ENCODE measurements at places on chromosomes 12 and 14. TPM values are rescaled to one million over a fixed set of nuclear protein-coding genes. Genes with fewer than 3 reads are reported as not detected.

DNA sequence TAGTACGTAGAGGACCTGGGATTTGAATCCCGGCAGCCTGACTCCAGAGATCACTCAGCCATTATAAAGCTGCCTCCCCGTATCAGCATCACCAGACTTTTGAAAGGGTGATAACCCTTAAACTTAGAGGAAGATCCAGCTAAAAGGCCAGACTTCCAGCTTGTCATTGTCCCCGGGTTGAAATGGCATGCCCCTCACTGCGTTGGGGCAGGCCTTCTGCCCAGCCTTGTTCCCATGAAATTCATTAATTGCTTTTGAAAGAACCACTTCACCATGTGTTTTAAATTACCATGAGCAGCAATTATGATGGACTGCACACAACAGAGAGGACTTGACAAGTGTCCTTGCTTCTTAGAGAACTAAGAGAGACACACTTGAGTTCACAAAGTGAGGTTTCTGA lies 269.6 kb upstream of the CRY1 start:
- no peak for DNase-seq
- H3K4me1 ChIP-seq, result no peaks in the 10 kb centered on the region
- no peaks in the 10 kb centered on the region for H3K36me3 ChIP-seq
- H3K27me3 ChIP-seq, result no peaks in the 10 kb centered on the region
- H3K4me3 ChIP-seq, result no peak overlapping the region

GRCh38 chr12:62291864-62292760 lies 31.9 kb downstream of the USP15 start:
- no peak for DNase-seq
- H3K27me3 ChIP-seq, result no peaks in the 10 kb centered on the region
- peaks cover 76% of the 10 kb centered on the region for H3K4me1 ChIP-seq

DNA sequence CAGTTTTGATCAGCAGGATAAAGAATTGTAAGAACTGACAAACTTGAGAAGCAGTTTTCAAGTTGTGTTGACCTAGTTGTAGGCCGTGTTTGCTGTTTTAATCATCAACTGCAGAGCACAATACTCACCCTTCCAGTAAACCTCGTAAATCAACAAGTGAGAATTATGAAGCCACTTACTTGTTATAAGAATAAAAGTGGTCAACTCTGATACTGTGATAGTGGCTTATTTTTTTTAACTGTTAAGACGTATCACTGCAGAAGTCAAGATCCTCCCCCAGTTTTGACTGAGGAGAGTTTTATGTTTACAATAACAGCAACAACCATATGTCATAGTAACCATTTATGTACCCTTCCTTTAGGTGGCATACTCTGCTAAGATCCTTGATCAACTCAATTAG lies 100.8 kb upstream of the DACT1 start:
- H3K27me3 ChIP-seq, result no peaks in the 10 kb centered on the region
- no peak overlapping the region for H3K4me3 ChIP-seq
- no peak overlapping the region for H3K27ac ChIP-seq
- no peaks in the 10 kb centered on the region for H3K4me1 ChIP-seq
- no peak for DNase-seq
- H3K36me3 ChIP-seq, result no peaks in the 10 kb centered on the region

AQP2 gene
- polyA plus RNA-seq, result not detected

DNA sequence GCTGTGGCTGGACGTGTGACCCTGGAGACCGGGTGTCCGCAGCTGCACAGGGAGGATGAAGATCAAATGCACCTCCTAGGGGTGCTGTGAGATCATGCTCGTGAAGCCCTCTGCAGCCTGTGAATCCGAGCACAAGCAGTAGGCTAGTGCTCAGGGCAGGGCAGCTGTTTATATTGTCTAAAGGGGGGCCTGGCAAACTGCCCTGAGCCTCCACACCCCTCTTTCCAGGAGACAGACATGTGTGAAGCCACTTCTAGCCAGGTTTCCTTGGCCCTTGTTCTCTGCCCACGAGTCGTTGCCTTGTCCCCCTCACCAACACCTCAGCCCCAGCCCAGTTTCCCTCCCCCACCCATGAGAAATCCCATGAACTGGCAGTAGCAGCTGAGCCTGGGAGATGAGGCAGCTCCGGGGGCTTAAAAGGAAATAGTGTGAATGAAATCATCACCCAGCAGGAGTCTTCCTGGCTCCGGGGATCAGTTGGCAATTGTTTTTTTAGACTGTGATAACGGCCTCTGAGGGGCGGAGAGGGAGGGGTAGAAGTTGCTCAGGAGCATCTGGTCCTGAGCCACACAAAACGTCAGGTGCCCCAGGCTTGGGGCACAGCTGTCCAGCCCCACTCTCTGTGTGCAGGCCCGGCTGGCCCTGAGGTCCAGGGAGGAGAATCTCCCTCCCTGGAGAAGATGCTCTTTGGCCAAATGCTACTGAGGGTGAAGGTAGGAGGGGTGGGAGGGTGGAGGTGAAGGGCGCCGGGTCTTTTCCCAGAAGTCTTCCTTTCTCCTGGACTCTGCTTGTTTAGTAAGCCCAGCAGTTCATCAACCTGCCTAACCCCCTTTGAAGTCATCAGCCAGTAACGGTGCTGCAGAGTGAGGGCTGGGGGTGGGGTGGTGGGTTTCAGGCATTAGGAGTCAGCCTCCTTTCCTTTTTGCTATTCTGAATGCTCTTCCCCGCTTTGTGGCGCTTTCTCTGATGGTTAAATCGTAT lies 4.0 kb downstream of the FGF6 start:
- no peaks in the 10 kb centered on the region for H3K27me3 ChIP-seq
- H3K4me3 ChIP-seq, result no peak overlapping the region
- H3K27ac ChIP-seq, result no peak overlapping the region
- no peak for DNase-seq

DNA sequence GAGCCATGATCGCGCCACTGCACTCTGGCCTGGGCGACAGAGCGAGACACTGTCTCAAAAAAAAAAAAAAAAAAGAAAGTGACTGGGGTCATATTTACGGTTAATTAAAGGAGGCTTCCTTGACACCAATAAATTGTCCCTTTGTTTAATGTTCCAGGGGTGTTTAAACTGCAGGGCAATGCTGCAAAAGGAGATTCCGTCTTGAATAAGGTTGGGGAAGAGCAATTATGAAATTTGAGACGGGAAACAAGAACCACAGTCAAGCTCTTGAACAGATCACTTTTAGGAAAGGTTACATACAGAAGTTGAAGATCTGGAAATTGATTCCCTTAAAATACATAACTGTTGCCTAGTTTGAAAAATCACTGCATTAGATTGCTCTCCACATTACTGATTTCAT lies 292.9 kb downstream of the DAD1 start:
- no peaks in the 10 kb centered on the region for H3K4me1 ChIP-seq
- no peak for DNase-seq
- peaks cover 3% of the 10 kb centered on the region for H3K27me3 ChIP-seq

DNA sequence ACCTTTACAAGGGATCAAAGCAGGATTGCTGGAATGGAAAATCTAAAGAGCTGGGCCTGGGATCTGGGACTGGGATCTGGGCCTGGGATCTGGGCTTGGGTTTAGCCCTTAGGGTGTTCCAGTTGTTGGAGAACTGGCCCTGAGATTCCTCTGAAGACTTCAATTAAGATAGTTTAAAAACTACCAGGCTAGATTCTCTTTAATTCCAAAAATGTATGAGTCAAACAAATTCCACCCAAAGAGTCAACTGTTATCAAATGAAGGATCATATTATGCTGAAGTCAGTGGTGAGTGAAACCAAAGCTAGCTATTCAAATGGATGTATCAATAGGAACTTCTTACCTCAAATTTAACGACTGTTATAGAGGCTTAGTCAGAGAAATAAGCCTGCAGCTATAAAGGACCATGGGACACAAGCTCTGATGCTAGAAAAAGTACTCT lies 40.5 kb downstream of the LIMA1 start:
- H3K36me3 ChIP-seq, result no peaks in the 10 kb centered on the region
- no peak overlapping the region for H3K4me3 ChIP-seq
- no peaks in the 10 kb centered on the region for H3K4me1 ChIP-seq
- no peak for DNase-seq
